Stimulated activated CD8-positive, alpha-beta memory T cell treated with anti-CD3 and anti-CD28 coated beads, Interleukin-7, amount 100 ng/mL, for 1 hour (primary cell): ENCODE measurements at places on chromosomes 4 and X.

DNA sequence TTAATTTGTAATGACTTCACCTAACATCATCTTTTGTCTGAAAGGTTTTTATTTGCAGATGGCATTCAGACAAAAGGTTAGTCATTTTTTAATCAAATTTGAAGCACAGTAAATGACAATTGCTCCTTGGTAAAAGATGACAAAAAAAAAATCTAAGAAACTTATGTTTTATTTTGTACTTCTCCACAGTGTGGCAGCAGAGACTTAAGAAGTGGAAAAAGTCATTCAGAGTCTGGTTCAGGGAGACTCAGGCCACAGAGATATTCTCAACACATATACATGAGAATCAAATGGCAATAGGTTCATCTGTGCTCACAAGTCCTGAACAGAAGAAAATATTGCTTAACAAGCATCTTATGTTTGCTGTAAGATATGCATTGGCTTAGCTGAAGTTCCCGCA, 436.2 kb downstream of the KCNIP4 start:
- no peak for DNase-seq

GRCh38 chrX:40418813-40419195, 162.0 kb upstream of the ATP6AP2 start:
- no peak for DNase-seq

DNA sequence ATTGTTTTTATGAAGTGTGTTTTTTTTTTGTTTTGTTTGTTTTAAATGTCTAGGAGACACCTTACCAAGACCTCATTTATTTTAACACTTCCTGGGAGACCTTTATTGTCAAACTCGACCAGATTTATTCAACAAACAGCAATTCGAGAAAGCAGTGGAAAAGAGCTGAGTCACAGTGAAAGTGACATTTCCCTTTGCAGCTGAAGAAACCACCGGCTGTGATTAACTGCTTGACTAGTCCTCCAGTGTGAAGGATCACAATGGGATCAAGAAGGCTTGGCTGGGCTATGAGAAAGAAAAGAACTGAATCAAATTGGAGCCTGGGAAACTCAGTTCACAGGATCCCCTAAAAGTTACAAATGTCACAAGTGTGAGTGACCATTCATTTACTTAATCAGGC, 11.9 kb upstream of the ADH7 start:
- DNase-seq, result no peak

DNA sequence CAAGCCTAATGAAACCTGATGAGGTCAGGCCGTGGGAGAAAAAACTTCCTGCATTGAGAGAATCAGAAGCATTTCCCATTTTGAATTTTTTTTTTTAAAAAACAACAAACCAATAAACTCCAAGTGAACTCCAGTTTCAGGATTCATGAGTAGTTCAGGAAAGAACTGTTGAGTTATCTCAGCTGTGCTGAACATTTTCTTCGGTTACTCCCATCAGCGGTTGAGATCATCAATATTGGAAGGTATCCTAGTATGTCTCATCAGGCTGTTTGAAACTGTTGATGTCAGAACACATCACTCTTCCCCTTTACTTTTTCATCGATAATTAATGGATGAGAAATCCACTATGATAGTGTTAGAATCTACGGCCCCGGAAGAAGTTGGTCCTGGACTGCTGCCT, 82.4 kb upstream of the ADGRG2 start:
- no peak for DNase-seq

GRCh38 chrX:3504916-3505315, 158.5 kb upstream of the MXRA5 start:
- no peak for DNase-seq

GRCh38 chr4:7383266-7383665, 51.5 kb downstream of the PSAPL1 start:
- no peak for DNase-seq

GRCh38 chr4:184014301-184014700, 109.2 kb downstream of the STOX2 start:
- DNase-seq, result no peak

DNA sequence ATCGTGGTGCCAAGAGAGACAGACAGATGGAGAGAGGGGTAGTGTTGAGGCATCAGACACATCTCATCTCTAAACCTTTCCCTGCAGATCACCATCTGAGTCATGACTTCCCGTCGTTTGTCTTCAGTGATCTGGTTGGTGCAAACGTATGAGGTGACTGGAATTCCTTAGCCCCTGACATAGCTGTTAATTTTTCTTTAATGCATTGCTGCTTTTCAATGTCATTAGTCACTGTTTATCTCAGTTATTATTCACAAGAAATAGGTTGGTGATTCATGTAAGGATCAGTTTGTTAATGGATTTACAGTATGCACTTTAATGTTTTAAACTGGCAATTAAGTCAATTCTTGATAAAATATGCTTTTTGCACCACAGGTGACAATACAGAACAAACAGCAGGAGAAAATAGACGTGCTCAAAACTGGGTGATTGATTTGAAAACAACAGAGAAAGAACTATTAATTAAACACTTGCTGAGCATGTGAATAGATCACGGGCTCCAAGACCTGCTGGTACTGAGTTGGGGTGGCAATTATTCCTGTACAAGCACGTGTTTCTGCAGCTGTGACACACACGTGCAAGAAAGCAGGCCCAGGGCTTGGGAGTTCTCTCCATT, 1.3 kb upstream of the TMEM154 start:
- DNase-seq, result no peak

- no peak for DNase-seq
Measured at GRCh38 chr4:24922416-24922815, 9.6 kb upstream of the CCDC149 start.

DNA sequence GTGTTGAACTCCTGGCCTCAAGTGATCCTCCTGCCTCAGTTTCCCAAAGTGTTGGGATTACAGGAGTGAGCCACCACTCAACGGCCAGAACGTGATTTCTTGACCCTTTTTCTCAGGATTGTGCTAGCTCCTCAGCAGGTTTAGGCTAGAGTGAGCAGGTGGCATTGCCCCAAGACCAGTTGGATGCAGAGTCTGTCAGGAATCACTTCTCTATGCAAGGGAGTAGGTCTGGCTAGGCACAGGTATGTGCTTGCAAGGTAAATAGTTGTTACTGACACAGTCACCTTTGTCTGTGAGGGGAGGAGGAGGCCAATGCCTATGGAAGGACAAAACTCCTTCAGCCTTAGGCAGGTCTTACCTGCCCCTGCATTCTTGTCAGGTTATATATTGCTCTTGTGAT, 24.2 kb downstream of the SLC25A5 start:
- no peak for DNase-seq

DNA sequence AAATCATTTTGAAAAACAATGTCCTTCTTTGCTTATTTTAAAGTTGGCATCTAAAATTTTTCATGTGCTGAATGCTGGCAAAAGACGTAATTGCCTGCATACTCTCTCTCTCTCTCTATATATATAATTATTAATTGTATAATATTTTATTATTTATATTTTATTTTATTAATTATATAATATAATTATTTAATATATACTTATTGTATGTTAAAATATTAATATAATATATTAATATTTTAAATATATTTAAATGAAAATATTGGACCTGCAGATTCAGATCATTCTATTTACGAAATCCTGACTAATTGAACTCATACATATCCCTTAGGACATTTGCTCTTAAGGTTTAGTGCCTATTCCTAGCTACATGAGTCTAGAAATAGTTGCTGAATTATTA, 144.7 kb upstream of the VCX start:
- DNase-seq, result no peak

DNA sequence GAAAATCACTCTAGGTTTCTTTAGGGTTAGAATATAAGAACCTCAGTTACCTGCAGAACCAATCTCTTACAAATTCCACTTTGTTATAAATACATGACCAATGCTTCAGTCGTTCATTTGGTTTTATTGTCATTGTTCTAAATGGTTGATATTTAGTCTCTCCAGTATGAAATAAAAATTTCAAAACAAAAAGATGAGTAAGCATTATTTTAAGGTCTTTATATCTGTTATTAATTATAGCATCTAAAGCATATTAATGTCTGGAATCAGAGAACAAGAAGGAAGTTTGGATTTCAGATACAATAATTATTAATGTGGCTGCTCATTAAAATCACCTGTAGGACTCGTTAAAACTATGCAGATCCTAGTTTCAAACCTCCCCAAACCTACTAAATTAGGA, 265.4 kb upstream of the CXorf51A start:
- DNase-seq, result no peak

DNA sequence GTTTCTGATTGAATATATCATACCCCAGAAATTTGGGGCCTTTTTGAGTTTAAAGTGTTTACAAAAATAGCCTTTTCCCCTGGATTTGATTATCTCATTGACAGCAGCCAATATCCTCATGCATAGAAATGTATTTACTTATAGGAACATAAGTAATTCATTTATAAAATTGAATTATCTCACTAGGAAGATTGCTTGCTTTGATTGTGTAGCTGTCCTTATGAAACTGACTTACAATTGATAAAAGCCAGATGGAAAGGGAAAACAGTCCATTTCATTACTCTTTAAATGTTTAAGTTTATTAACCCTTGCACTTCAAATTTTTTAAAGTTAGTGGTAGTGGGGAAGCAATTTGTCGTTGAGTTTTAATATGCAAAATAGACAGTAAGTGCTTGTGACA, 310.2 kb upstream of the TBX22 start:
- DNase-seq, result no peak

DNA sequence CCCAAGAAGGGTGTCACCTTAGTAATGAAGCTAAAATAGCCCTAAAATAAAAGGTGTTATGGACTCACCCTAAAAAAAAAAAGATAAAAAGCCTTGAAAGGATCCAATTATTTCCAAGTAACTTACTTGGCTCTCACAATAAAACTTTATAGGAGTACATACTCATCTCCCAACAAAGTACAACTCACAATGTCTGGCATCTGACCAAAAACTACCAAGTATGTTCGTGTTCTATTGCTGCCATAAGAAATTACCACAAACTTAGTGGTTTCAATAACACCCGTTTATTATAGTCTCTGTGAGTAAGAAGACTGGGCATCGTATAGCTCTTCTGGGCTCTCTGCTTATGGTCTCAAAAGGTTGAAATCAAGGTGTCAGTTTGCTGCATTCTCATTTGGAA, 51.0 kb downstream of the BEX1 start:
- DNase-seq, result no peak

GRCh38 chr4:77031544-77031943, 44.2 kb downstream of the CCNI start:
- no peak for DNase-seq

DNA sequence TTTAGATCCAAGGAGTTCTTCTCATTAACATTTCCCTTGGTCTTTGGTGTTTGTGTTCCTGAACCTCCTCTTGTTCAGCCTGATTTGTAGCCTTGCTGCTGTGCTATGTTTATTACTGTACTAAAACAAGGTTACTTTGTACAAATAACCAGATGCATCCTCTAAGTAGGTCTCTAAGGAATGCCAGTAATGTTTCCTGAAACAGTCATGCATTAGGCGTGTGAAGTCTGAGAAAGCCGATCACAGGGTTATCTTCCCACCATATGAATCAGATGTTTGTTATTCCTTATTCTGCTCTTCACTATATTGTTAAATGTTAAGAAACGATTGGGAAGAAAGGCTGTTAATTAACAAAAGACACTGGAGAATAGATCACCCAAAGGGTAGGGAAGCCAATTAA, 66.9 kb downstream of the GALNTL6 start:
- DNase-seq, result no peak

GRCh38 chr4:128776794-128777216, 32.7 kb upstream of the JADE1 start:
- no peak for DNase-seq

DNA sequence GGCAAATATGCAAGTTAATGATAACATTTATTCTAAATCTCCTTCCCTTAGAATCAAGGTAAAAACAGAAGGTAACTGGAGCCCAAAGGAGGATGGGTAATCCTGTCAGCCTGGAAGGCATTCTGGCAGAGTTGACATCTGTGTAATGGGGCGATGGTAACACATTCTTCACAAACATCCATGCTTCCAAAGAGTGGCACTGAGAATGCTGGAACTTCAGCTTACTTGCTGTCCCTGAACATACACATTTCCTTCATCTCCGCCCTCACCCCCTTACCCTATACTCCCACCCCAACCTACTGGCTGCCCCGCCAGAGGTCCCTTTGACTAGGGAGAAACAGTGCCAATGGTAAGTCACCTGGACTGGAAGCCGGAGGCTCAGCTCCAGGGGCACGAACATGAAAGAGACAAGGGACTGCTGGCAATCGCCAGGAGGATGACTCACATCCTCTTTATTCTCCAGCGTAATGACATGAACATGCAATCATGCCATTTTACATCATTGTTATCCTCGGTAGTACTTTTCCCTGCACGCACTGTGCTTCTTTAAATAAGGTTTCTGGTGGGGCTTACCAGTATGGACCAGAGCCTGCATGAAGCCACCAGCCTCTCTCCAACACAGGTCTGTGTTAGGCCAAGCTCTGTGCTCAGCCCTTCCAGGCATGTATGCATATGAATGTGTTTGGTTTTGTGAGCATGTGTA, 694.2 kb upstream of the TENM3 start:
- DNase-seq, result no peak

- DNase-seq, result no peak
Measured at GRCh38 chr4:8194306-8195242, 4.5 kb upstream of the SH3TC1 start.

DNA sequence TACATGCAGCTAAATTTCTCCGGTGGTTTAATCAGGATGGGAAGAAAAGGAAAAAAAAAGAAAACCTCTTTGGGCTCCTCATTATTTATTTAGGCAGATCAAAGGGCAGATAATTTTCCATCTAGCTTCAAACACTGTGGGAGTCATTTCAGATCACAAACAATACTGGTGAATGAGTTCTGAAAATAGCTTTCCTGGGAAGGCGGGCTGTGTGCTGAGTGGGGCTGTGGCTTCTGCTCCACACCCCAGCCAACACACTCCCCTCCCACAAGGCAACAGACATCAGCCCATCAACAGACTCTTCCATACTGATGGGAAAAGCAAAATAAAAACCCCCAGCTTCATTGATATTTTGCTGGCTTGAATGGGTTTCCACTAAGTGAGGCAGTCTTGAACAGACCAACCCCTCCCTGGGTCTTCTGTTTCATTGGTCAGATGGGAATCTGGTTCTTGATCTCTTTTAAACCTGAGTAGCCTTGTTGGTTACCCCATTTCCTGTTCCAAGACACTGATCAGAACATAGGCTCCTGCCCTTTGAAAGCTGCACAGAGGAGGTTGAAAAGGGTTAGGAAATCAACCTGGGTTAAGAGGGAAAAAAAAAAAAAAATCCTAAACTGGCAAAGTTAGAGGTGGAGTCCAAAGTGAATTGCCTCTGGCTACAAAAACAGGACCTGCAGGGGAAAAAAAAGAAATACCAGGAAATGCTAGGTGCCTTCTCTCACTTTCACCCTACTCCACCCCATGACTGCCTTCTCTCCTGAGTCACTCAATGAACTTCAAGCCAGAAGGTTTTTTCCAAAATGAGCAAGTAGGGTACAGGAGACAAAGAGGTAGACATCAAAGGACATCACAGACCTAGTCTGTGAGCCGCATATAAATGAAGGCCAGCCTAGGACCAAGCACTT, 20.0 kb downstream of the AMOT start:
- DNase-seq, result no peak
